OCI-LY7 (cell line): ENCODE measurements at places on chromosomes 12 and 14.
A peak's percentile ranks its signal among the peaks of the same experiment; 100 is the strongest.

GRCh38 chr12:12721814-12722434 is 4.8 kb downstream of the CDKN1B start:
- no peak for DNase-seq

DNA sequence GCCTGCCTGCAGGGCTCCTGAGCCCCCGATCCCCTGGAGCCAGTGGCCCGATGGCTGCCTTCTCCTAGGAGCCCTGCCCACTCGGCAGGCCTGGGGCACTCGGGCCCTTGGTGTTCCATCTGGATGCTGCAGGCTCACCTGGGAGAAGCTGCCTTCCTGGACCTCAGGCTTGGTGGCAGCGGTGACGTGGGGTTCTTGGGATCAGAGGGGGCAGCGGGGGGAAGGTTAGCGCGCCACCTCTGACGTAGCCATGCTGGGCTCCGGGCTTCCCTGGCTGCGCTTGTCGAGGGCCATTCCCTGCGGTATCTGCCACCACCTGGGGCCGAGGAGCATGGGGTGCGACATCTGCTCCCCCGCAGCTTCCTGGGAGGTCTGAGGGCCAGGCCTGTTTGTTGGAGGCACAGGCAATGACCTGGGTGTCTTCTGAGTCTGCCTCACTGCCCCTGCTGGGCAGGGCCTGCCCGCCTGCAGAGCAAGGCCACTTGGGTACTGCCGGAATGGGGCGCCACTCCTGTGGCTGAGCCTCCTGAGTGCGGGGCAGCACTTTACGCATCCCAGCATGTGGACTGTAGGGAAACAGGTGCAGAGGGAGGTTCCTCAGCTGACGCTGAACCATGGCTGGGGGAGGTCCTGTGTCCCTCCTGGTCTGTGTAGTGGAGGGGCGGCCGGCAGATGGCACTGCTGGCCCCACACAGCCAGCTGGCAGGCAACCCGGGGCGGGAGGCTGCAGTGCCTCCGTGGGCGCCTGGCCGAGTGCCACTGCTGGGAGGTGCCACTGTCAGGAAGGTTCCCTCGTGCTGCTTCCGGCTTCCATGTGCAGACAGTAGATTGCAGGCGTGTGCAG is 20.3 kb downstream of the MTA1 start:
- no peak for DNase-seq

GRCh38 chr12:6905414-6906040 is 905 bp downstream of the LRRC23 start:
- DNase-seq = no peak

DNA sequence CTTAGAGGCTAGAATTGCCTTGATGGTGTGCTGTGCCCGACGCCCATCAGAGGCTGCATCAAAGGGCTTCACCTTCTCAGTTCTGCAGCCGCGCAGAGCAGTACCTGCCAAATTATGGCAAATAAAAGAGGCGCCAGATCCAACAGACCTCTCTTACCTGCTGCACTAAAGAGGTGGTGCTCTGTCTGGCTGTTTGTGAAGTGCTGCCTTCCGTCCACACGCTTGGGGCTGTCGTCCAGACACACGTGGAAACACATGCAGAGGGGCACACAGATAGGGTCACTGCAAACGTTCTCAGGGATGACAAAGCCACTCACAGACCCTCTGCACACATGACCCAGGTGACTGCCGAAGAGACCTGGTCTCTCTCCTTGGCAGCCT is 617.5 kb downstream of the VRK1 start:
- DNase-seq = no peak

GRCh38 chr12:34119366-34119765 is 97.1 kb downstream of the ALG10 start:
- DNase-seq = no peak

- DNase-seq = no peak
Observed at GRCh38 chr14:69657950-69658355, 46.6 kb downstream of the SUSD6 start.

- no peak for DNase-seq
Observed at GRCh38 chr14:51210594-51210993, 29.5 kb upstream of the TMX1 start.

GRCh38 chr12:46342562-46343033 is 30.0 kb downstream of the SLC38A2 start:
- peak; percentile 48 for DNase-seq

DNA sequence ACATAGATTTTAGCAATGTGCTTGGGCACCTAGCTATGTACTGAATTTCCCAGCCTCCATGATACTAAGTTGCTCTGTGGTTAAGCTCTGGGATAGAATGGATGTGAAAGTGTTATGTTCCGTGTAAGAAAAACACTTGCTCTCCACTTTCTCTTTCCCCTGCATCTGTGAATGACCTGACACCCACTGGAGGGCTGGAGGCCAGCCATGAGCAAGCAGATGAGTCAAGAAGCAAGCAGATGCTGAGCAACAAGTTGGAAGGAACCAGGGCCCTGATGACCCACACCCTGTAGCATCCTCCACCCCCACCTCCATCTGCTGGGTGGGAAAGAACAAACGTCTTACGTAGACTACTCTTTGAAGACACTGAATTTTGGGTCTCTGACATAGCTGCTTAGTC is 56.6 kb downstream of the EID3 start:
- no peak for DNase-seq

DNA sequence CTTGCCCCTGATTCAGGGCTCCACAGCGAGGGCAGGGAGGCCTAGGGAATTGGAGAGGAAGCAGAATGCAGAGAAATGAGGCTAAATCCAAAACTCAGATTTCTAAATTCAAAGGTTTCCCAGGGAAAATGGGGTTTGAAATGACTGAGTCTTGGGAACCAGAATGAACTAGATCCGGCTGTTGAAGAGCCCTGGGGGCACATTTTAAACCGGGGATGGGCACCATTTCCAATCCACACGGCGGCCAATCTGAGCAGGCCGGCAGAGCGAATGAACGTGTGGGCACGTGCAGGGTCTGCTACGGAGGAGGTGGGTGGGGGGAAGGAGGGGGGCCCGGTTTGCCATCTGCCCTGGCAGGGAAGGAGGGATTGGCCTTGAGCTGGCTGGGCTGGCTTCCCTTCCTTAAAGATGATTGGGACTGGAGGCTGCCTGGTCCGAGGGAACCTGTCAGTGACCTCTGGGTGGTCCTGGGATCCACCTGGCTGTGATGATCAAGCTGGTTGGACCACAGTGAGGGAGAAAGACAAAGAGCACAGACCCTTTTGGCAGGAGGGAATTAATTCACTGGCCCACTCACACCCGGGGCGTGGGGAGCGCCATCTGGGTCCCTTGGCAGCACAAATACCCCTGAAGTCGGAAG is 161.0 kb downstream of the RBM19 start:
- DNase-seq = no peak

GRCh38 chr12:130920723-130921381 is 32.9 kb upstream of the ADGRD1 start:
- DNase-seq = no peak

DNA sequence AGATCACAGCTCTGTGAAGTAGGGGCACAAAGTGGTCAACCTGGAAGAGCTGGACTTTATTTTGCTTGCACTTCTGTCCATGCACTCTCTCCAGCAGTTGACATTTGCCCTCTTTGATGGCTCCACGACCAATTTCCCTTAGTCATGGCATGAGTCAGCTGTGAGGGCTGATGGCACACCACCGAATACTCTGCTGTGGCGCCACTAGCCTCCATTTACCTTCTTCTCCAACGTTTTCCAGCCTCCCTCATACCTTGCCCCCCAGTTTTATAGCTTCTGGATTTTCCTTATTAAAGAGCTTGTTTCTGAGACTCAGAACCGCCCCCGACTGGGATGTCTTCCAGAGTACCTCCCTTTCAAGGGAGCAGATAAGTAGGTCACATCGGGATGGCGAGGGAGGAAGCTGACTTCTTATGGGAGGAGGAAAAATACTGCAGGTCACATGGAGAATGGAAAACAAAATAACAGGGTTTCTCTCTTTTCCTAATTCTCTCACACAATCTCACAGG is 17.6 kb downstream of the NINJ2 start:
- no peak for DNase-seq

GRCh38 chr12:12331244-12331771 is 18.7 kb downstream of the MANSC1 start:
- DNase-seq = no peak

DNA sequence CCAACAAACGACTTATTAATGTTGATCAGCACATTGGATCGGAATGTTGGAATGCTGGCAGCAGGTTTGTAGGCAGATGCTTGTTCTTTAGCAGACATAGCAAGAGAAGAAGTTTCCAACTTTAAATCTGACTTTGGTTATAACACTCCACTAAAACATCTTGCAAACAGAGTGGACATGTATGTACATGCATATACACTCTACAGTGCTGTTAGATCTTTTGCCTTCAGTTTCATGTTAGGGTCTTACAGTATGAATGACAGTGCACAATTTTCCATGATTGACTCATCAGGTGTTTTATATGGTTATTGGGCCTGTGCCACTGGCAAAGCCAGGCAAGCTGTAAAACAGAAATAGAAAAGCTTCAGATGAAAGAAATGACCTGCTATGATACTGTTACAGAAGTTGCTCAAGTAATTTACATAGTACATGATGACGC is 14.3 kb upstream of the DHRS7 start:
- DNase-seq = no peak
